ENCODE measurements at places on chromosomes 6 and 20.

GRCh38 chr6:153780011-153780410 lies 259.0 kb upstream of the OPRM1 start:
- DNase-seq: no peak

DNA sequence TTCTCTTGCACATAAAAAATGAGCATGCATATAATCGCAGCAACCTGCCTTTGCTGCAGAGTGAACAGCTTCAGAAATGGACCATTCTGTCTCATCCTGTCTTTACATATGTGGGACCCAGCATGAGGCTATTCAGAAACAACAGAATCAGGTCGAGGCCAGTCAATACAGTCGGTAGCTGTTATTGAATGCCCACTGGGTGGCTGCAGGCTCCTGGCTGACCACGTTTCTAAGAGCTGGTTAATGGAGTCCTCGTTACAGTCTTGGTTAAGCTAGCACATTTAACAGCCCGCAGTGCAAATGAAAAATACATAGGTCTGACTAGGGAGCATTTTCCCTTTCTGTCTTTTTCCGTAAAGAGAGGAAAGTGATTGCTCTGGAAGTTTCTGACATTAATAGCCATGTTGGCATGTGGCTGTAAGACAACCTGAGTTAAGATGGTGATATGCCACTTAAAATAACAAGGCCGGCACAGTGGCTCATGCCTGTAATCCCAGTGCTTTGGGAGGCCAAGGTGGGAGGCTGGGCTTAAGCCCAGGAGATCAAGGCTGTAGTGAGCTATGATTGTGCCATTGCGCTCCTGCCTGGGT lies 75.0 kb downstream of the SHLD1 start:
- no peak for DNase-seq

DNA sequence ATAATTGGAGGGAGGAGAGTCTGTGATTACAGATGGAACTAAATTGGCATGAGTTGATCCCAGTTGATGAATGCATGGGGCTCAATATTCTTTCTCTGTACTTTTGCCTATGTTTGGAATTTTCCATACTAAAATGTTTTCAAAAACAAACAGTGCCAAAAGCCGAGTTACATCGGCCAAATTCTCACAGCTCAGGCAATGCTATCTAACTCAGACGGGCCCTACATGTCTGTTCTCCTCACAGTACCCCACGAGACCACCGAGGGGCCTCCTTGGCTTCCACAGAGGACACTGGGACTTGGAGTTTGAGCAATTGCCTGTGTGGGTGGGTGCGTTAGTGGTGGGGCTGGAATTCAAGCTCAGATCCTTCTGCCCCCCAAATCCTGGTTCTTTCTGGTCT lies 413.2 kb downstream of the CDH26 start:
- DNase-seq: no peak

DNA sequence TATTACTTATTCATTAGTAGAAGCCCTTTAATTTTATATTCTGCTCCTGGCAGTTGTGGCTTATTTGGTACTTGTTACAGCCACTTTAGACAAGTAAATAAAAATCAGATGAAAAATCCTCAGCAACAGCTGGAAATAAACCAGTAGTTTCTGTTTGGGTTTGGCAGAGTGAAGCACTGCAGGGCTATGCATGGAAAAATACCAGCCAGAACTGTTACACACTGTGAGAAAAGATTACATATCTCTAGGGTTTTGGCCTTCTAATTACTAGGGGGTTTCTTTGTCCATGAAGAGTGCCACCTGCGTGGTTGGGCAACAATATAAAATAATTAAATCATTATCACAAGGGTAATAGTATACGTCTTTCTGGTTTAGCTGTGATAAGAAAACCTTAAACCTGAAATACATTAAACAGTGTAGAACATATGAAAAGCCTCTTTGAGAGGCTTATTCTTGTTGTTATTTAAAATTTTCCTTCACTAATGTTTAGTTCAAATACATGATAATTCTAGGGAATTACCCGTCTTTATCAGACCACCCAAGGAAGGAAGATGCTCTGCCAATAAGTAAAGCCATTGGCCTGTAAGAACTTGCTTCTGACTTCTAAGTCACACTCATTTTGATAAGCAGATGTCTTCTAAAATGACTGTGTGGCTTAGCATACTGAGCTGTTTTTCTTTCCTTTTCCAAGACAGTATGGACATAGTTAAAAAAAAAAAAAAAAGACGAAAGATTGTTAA lies 320.0 kb upstream of the FLRT3 start:
- no peak for DNase-seq

DNA sequence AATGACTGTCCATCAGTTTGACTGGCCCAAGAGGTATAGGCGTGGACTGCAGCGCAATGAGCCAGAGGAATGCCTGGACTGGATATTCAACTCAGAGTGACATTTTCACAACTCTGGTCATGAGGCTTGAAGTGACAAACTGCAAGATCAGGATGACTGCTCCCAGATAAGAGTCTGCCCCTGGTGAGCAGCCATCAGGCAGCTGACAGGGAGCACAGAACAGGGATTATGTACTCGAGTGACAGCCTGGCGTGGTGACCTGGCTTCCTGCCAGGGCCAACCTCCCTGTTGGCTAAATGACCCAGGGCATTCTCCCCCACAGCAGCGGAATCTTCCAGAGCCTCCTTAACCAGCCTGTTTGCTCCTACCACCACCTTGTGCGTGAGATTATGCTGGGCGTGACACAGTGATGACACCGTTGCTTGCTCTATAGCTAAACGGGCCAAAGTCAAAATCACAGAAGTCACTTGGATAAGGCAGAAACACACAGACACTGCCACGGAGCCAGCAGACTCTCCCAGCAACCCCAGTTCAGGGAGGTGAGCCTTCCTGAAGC lies 209.1 kb upstream of the JARID2 start:
- DNase-seq: peak; percentile 62

DNA sequence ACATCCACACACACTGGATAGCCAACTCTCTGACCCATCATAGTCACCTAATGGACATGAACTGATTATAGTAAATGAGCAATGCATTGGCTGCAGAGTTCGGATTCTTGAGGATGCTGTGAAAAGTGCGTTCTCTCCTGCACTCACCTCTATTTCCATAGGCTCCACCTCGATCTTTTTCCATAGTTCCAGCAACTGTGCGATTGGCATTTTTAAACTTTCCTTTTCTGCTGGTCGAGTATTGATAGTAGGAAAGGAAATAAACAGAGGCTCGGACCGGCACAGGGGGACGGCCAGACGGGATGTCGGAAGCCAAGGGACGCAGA lies 94.4 kb downstream of the RNASET2 start:
- DNase-seq: no peak

DNA sequence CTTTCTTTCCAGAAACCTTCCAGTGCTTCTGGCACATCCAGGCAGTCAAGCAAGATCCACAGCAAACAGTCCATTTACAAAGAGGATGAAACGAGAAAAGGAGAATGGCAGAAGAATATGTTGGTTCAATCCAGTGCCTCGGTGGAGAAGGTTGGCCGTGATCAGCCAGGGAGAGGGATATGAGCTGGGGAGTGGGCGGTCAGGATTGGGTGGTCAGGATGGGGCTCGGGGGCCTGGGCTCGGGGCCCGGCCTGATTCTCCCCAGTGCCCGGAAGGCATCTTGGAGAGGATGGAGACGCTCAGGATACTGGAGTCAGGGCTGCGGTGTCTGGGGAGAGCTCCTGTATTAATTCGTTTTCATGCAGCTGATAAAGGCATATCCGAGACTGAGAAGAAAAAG lies 61.3 kb downstream of the EFCAB8 start:
- no peak for DNase-seq

- DNase-seq: no peak
Observed at GRCh38 chr6:6790891-6791290, 202.4 kb downstream of the LY86 start.

Measured in NCI-H2171 (cell line).